ENCODE measurements at places on chromosomes 12 and 14.
A peak's percentile ranks its signal among the peaks of the same experiment; 100 is the strongest.

DNA sequence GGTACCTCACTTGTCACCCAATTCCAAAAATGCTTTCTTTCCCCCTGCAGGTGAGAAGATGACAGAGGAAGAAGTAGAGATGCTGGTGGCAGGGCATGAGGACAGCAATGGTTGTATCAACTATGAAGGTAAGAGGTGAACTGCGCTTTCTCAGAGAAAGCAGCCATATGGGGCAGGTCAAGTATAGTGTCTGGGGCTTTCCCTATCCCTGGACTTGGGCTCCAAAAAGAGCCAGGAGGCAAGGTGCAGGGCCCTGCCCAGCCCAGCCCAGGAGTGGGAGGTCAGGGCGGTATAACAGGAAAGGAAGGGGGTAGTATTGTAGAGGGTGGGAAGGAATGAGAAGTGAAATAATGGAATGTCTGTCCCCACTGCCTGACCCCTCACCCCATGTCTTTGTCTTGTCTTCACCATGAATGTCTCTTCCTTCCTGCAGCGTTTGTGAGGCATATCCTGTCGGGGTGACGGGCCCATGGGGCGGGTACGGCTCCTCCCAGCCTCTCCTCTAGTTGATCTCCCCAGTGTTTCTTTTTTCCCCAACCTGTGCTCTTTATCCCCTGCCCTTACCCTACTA is 2.1 kb downstream of the MYL6 start:
- H3K27ac ChIP-seq, result peak overlapping the region; percentile 100
- H3K36me3 ChIP-seq, result peaks cover 6% of the 10 kb centered on the region
- peak overlapping the region; percentile 98 for H3K4me3 ChIP-seq

- H3K27ac ChIP-seq, result no peak overlapping the region
- no peaks in the 10 kb centered on the region for H3K4me1 ChIP-seq
- no peak for DNase-seq
- H3K4me3 ChIP-seq, result no peak overlapping the region
These were observed 96.9 kb downstream of the SYNE3 start for GRCh38 chr14:95419569-95419968.

GRCh38 chr14:77037938-77038568 is 9.5 kb upstream of the IRF2BPL start:
- H3K4me1 ChIP-seq, result peaks cover 80% of the 10 kb centered on the region
- H3K36me3 ChIP-seq, result no peaks in the 10 kb centered on the region

DNA sequence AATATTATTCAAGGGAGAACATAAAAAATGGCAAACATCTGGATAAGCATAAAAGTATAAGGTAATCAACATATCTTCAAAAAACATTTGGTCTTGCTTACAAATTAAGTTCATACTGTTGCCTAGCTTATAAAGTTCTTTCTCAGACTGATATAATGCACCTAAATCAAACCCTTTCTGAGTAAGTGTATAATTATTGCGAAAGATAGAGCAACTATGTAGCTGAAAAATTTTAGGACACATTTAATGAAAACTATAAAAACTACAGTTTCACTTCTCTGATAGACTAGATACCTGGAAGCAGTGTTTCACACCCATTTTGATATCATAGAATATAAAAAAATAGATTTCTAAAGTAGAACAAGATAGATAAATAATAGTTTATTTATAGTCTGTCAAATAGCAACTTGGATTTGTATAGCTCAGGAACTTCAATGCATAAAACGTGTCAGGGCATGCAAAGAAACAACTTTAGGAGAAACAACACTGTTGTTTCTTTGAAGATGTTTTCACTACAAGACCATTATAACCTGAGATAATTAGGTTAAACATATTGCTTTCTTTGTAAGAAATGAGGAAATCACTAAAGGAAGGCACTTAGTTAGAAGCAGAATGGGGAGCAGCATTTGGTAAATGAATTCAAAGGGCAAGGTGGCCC is 7.6 kb downstream of the CLECL1 start:
- DNase-seq, result no peak
- H3K27ac ChIP-seq, result no peak overlapping the region
- no peak overlapping the region for H3K4me3 ChIP-seq
- H3K27me3 ChIP-seq, result no peaks in the 10 kb centered on the region
- H3K4me1 ChIP-seq, result peaks cover 3% of the 10 kb centered on the region

- H3K4me3 ChIP-seq, result peak overlapping the region; percentile 81
- H3K27ac ChIP-seq, result peak overlapping the region; percentile 96
These were observed 8.8 kb downstream of the VPS37B start for GRCh38 chr12:122886851-122887818.

GRCh38 chr12:130018614-130019013 is 114.8 kb upstream of the TMEM132D start:
- peaks cover 1% of the 10 kb centered on the region for H3K4me1 ChIP-seq
- no peak overlapping the region for H3K4me3 ChIP-seq
- no peak for DNase-seq
- peaks cover 18% of the 10 kb centered on the region for H3K27me3 ChIP-seq
- no peaks in the 10 kb centered on the region for H3K36me3 ChIP-seq

DNA sequence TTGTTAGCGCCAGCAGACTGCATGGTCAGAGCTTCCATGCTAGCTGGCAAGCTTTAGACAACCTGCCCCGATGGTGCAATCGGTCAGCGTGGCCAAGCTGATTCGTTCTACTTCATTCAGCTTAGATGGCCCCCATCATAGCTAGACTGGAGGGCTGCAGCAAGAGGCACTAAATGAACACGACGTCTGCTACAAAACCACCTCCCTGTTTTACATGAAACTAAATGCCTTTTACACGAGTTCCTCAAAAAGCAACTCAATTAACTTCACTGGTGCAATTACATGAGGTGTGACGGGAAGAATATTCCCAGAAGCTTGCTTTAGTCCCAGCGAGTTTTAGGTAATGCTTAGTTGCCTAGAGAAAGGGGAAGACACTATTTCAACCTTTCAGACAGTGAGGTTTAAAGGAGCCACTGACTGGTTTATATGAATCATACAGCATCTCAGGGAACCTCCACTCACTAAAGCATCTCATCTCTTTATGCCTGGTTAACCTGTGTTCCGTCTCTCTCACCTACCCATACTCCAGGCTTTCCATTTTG is 8.4 kb downstream of the NIN start:
- H3K27ac ChIP-seq, result peak overlapping the region; percentile 95
- H3K4me1 ChIP-seq, result peaks cover 85% of the 10 kb centered on the region
- H3K4me3 ChIP-seq, result peak overlapping the region; percentile 87
- H3K27me3 ChIP-seq, result no peaks in the 10 kb centered on the region
- no peak for DNase-seq
- H3K36me3 ChIP-seq, result no peaks in the 10 kb centered on the region

DNA sequence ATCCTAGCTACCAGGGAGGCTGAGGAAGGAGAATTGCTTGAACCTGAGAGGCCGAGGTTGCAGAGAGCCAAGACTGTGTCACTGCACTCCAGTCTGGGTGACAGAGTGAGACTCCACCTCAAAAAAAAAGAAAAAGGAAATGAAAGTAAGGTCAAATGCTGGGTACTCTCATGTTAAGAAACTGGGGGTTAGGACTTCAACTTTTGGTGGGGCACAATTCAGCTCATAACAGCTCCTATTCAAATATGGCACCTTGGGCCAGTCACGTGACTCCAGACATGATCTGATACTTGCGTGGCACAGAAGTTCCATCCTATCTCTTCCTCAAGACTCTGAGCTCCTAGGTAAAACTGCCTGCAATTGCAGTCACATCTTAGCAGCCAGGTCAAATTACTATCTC is 142.7 kb downstream of the EGLN3 start:
- H3K36me3 ChIP-seq, result no peaks in the 10 kb centered on the region
- no peaks in the 10 kb centered on the region for H3K4me1 ChIP-seq
- H3K4me3 ChIP-seq, result no peak overlapping the region
- peaks cover 9% of the 10 kb centered on the region for H3K27me3 ChIP-seq
- H3K27ac ChIP-seq, result no peak overlapping the region

- peak overlapping the region; percentile 72 for H3K27ac ChIP-seq
- peaks cover 41% of the 10 kb centered on the region for H3K4me1 ChIP-seq
- H3K4me3 ChIP-seq, result no peak overlapping the region
- H3K36me3 ChIP-seq, result peaks cover 18% of the 10 kb centered on the region
- peak; percentile 51 for DNase-seq
These were observed 69.4 kb upstream of the ACTN1 start for GRCh38 chr14:69048456-69048855.

- H3K4me3 ChIP-seq, result no peak overlapping the region
- H3K36me3 ChIP-seq, result no peaks in the 10 kb centered on the region
- peak overlapping the region; percentile 81 for H3K27ac ChIP-seq
- H3K27me3 ChIP-seq, result no peaks in the 10 kb centered on the region
- H3K4me1 ChIP-seq, result peaks cover 30% of the 10 kb centered on the region
These were observed 58.0 kb downstream of the LGMN start for GRCh38 chr14:92690171-92691011.

DNA sequence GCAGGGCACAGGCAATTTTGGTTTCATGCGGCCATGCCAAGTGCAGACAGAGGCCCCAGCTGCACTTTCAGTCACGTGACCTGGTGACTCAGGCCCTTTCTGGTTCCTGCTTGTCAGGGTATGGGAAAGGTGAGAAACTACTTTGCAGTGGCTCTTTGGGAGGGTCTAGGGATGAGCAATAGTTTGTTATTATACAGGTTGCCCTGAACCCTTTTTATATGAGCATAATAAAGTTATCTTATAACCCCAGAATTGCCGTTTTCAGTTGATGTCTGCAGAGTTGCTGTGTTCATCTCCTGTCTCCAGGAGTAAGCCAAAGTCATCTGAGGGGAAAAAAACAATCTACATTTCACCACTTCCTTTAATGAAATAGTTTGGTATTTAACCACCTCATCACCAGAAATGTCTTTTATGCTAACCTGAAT is 30.9 kb upstream of the EMP1 start:
- no peaks in the 10 kb centered on the region for H3K36me3 ChIP-seq
- DNase-seq, result peak; percentile 27
- H3K27me3 ChIP-seq, result no peaks in the 10 kb centered on the region
- peak overlapping the region; percentile 81 for H3K27ac ChIP-seq

DNA sequence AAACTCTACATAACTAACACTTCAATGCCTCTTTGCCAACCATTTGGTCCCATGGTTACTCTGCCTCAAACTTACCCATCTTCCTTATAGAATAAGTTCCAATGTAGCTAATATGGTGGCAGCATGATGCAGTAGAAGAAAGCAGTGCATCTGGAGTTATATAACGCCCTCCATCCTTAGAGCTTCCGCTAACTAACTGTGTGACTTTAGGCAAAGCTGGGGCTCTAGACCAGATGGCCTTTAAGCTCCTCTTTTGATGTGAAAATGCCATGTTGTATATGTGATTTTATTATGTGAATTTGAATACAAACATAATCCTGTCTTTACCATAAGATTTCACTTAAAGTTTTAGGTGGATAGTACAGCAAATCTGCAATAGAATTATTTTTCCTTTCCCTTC is 6.1 kb downstream of the ABCD2 start:
- peak overlapping the region; percentile 78 for H3K4me3 ChIP-seq
- peak overlapping the region; percentile 17 for H3K27ac ChIP-seq
- H3K27me3 ChIP-seq, result no peaks in the 10 kb centered on the region
- peaks cover 10% of the 10 kb centered on the region for H3K36me3 ChIP-seq

- DNase-seq, result no peak
- no peaks in the 10 kb centered on the region for H3K36me3 ChIP-seq
- no peaks in the 10 kb centered on the region for H3K4me1 ChIP-seq
- H3K27ac ChIP-seq, result no peak overlapping the region
These were observed 375.3 kb upstream of the KITLG start for GRCh38 chr12:88955531-88955930.

DNA sequence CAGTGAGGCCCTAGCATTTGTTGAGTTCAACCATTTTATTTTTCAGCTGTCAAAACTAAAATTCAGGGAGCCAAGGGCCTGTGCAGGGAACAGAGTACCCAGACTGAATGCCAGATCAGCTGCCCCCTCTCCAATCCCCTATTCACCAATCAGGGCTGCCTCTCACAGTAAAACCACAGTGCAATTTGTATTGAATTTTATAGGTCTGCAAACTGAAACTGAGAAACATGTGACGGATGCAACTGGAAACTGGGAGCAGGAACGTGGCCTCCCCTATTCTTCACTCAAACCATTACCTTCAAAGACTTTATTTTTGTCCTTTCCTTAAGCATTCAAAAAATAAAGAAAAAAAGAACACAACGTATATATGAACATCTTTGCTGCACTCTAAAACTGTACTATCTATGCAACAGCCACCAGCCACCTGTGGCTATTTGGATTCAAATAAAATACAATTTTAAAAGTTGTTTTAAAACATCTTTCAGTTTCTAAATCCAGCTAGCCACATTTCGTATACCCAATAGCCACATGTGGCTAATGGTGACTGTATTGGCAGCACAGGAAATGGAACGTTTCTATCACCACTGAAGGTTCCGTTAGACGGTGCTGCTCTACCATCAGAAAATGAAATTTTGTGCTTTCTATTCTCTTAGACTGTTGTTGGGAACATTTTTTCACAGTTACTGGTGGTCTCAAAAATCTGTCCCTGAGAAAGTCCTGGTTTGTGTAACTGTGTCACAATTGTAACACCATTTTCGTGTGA is 371.3 kb upstream of the FAR2 start:
- DNase-seq, result no peak
- no peaks in the 10 kb centered on the region for H3K4me1 ChIP-seq
- no peak overlapping the region for H3K4me3 ChIP-seq

- peaks cover 96% of the 10 kb centered on the region for H3K4me1 ChIP-seq
- no peaks in the 10 kb centered on the region for H3K27me3 ChIP-seq
- DNase-seq, result no peak
- H3K27ac ChIP-seq, result peak overlapping the region; percentile 88
- no peak overlapping the region for H3K4me3 ChIP-seq
- peaks cover 17% of the 10 kb centered on the region for H3K36me3 ChIP-seq
These were observed 16.6 kb downstream of the CCND2 start for GRCh38 chr12:4289998-4290790.

DNA sequence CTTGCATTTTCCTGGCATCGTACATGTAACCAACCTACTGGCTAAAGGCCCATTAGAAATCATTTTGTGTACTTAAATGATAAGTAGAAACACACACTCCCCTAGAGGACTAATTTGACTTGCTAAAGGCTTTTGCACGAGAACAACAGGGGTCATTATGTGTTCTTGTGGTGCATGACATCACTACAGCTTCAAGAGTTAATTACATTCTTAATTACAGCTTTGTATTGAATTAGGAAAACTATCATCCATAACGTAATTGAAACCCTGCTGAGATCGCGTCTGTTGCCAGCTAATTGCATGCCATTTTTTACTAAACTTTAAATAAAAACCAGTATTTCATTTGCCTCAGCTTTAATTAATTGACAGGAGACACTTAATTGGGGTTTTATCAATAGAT is 51.4 kb downstream of the TMEM132C start:
- no peaks in the 10 kb centered on the region for H3K36me3 ChIP-seq
- no peak for DNase-seq

- DNase-seq, result no peak
- no peaks in the 10 kb centered on the region for H3K4me1 ChIP-seq
- no peaks in the 10 kb centered on the region for H3K27me3 ChIP-seq
These were observed 130.3 kb downstream of the TMEM30B start for GRCh38 chr14:61150851-61151250.

- DNase-seq, result no peak
- no peaks in the 10 kb centered on the region for H3K36me3 ChIP-seq
- H3K4me3 ChIP-seq, result no peak overlapping the region
- H3K4me1 ChIP-seq, result no peaks in the 10 kb centered on the region
- no peak overlapping the region for H3K27ac ChIP-seq
These were observed 475.6 kb downstream of the PDZRN4 start for GRCh38 chr12:41663598-41664265.

DNA sequence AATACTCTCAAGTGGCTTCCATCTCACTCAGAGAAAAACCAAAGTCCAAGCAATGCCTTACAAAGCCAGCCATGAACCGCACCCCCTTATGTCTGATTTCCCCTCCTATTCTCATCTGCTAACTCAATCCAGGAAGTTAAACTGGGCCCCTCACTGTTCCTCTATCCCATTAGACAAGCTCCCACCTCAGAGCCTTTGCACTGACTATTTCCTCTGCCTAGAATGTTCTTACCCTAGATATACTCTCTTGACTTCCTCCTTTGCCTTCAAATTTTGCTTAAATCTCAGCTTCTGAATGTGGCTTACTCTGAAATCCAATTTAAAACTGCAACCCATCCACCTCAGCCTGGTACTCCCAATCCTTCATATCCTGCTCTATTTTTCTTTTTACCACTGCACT is 257.0 kb upstream of the USP15 start:
- H3K27me3 ChIP-seq, result peaks cover 6% of the 10 kb centered on the region
- H3K36me3 ChIP-seq, result no peaks in the 10 kb centered on the region
- no peak overlapping the region for H3K27ac ChIP-seq
- H3K4me3 ChIP-seq, result no peak overlapping the region
